ENCODE measurements at places on chromosomes 7 and 10.

DNA sequence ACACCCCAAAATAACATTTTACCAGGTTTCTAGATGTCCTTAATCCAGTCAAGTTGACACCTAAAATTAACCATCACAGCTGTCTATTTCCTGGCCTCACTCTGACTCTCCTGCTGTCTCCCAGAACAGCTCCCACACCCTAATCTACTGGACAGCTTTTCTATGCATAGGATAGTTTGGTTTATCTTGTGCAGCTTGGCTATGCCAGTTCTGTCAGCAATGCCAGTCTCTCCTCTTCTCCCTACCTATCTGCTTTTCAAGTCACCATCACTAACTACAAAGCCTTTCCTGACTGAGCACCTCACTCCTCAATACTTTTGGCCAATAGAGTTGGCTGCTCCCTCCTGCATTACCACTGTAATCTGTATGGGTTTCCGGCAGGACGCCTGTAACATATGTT is 5.0 kb downstream of the NCOA4 start:
- no peaks in the 10 kb centered on the region for H3K36me3 ChIP-seq
- no peak overlapping the region for H3K4me3 ChIP-seq
- H3K27ac ChIP-seq = no peak overlapping the region
- H3K27me3 ChIP-seq = no peaks in the 10 kb centered on the region
- DNase-seq = no peak

DNA sequence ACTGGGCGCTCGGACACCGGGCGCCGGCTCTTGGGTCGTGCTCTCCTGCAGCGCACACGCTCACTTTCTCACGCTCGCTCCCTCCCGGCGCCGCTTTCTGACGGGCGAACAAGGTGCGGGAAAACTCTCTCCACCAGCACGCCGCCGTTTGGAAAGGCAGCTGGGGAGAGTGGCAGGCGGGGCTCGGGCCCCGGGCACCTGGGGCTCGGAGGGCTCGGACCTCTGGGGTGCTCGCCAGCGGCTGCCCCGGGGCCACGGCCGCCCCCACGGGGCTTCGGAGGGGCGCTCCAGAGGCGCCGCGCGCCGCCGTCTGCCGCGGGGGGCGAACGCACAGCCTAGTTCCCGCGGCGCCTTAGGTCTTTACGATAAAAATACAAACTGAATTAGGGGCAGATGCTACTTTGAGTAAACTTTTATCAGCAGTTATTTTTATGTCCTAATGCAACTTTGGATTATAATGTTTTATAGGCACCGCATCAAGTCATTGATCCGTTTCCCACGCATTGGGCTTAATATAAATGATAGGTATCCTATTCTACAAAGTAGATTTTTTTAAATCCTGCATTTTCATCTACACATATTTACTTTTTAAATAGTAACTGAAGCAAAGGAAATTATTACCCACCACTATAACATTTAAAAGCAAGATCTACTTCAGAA is 535 bp upstream of the EPC1 start:
- peak overlapping the region; percentile 99 for H3K27ac ChIP-seq
- peaks cover 13% of the 10 kb centered on the region for H3K4me1 ChIP-seq
- H3K27me3 ChIP-seq = no peaks in the 10 kb centered on the region
- H3K4me3 ChIP-seq = peak overlapping the region; percentile 78

- H3K4me1 ChIP-seq = no peaks in the 10 kb centered on the region
- H3K27ac ChIP-seq = no peak overlapping the region
- H3K27me3 ChIP-seq = no peaks in the 10 kb centered on the region
- no peaks in the 10 kb centered on the region for H3K36me3 ChIP-seq
- DNase-seq = no peak
- H3K4me3 ChIP-seq = no peak overlapping the region
These were observed 489.2 kb upstream of the KCND2 start for GRCh38 chr7:119783799-119784198.

GRCh38 chr7:126723966-126724544 is 528.7 kb downstream of the GRM8 start:
- no peak overlapping the region for H3K4me3 ChIP-seq
- no peaks in the 10 kb centered on the region for H3K27me3 ChIP-seq
- no peaks in the 10 kb centered on the region for H3K4me1 ChIP-seq
- no peaks in the 10 kb centered on the region for H3K36me3 ChIP-seq

- DNase-seq = no peak
- no peaks in the 10 kb centered on the region for H3K4me1 ChIP-seq
- no peaks in the 10 kb centered on the region for H3K27me3 ChIP-seq
- no peak overlapping the region for H3K27ac ChIP-seq
- no peak overlapping the region for H3K4me3 ChIP-seq
These were observed 190.2 kb upstream of the HABP2 start for GRCh38 chr10:113362645-113363091.

DNA sequence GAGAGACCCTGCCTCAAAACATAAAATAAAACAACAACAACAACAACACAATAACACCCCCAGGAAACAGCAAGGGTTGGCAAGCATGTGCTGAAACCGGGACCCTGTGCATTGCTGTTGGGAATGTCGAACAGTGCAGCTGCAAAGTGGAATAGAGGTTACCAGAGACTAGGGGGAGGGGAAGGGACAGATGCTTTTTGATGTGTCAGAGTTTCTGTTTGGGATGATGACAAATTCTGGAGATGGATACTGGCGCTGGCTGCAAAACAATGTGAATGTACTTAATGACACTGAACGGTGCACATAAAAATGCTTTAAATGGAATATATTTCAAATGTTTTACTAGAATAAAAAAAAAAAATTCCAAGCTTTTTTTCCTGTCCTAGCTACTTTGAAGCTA is 241.8 kb downstream of the TEX36 start:
- H3K36me3 ChIP-seq = no peaks in the 10 kb centered on the region
- no peak overlapping the region for H3K4me3 ChIP-seq
- no peak overlapping the region for H3K27ac ChIP-seq
- peaks cover 6% of the 10 kb centered on the region for H3K27me3 ChIP-seq
- H3K4me1 ChIP-seq = no peaks in the 10 kb centered on the region
- no peak for DNase-seq

DNA sequence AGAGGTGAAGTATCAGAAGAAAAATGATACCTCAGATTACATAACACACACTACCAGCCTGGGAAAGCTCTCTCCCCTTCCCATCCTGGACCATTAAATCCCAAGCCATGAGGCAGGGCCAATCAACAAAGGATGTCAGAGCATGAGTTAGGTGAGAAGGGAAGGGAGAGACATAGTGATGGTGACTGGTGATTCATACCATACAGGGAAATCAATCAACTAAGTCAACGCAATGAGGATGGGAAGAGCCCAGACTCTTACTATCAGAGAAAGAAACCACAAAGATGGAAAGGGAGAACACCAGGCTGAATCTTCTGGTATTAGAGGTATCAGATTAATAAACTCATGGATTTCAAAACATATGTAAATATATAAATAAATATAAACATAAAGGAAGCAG is 185.4 kb downstream of the KMT2E start:
- H3K27me3 ChIP-seq = no peaks in the 10 kb centered on the region
- no peaks in the 10 kb centered on the region for H3K4me1 ChIP-seq
- peaks cover 3% of the 10 kb centered on the region for H3K36me3 ChIP-seq
- no peak for DNase-seq

DNA sequence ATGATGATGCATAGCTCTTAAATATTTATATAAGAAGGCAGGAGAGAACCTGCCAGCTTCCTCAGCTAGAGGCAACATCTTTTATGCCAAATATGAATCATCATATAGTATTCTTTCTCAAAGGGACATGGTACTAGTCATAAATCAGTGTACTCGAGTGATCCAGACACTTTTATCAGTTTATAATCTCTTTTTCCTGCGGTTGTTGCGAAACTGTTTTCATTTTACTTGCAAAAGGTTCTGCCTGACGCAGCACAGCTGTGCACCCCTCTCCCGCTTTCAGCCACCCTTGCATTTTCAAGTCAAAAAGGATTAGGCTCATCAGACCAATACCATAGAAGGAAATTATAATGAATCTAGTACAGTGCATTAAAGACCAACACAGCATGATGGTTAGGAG is 332.3 kb upstream of the PRKCQ start:
- no peak for DNase-seq
- no peak overlapping the region for H3K27ac ChIP-seq
- H3K36me3 ChIP-seq = no peaks in the 10 kb centered on the region
- no peaks in the 10 kb centered on the region for H3K4me1 ChIP-seq
- no peak overlapping the region for H3K4me3 ChIP-seq

GRCh38 chr7:1850111-1850975 is 180.3 kb downstream of the ELFN1 start:
- no peaks in the 10 kb centered on the region for H3K36me3 ChIP-seq
- no peak overlapping the region for H3K4me3 ChIP-seq
- no peaks in the 10 kb centered on the region for H3K27me3 ChIP-seq
- no peak for DNase-seq

- H3K4me3 ChIP-seq = no peak overlapping the region
- H3K27ac ChIP-seq = no peak overlapping the region
- no peaks in the 10 kb centered on the region for H3K36me3 ChIP-seq
- no peak for DNase-seq
- peaks cover 14% of the 10 kb centered on the region for H3K4me1 ChIP-seq
- H3K27me3 ChIP-seq = no peaks in the 10 kb centered on the region
These were observed 8.9 kb downstream of the LCOR start for GRCh38 chr10:96840841-96841518.

DNA sequence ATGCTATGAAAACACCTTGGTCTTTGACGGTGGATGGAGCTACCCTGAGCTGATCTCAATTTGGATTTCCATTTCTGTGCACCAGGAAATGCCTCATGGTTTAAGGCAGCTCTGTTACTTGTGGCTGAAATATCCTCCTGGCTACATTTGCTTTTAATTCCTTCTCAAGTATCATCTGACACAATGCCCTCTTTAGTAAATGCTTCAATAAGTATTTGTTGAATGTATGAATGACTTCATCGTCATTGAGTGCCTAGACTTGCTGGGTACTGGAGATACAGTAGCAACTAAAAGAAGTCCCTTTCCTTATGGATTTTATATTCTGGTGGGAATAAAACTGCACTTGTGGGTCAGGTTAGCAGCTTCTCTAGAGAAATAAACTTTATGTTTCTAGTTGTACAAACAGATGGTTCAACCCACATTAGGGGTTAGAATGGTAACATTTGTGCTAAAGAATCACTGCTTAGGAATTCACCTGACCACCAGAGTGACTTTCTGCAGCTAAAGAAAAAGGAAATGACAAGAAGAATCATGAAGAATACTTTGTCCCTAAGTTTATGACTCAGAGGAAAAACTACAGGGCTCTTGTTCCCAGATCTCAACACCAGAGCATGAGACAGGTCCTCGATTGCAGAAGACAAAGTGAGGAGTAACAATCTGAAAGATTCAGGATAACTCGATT is 21.8 kb upstream of the SMNDC1 start:
- no peak for DNase-seq
- H3K4me1 ChIP-seq = no peaks in the 10 kb centered on the region
- H3K27me3 ChIP-seq = no peaks in the 10 kb centered on the region
- no peaks in the 10 kb centered on the region for H3K36me3 ChIP-seq
- no peak overlapping the region for H3K27ac ChIP-seq

DNA sequence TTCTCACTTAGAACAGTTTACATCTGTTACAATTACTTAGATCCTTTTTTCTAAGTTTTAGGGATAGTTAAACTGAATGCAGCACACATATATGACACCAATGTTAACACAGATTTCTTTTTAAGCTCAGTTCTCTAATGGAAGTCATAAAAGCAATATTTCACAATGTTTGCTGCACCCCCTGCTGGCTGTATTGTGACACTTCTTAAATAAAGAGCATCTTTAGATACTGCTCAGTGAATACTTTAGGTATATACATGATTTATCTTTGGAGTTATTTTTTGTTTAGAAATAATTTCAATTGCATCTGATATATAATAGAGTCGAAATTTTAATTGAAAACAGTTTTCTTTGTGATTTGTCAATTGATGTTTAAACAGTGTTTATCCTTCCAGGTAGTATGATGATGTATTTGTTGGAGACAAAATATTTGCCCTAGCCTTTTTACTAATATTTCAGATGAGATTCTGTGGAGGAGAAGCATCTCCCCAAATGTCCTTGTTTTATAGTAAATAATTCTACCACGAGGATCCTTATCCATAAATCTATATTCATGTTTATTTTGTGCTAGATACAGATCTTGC is 174.4 kb downstream of the ST7 start:
- H3K27me3 ChIP-seq = no peaks in the 10 kb centered on the region
- no peak overlapping the region for H3K27ac ChIP-seq
- DNase-seq = peak; percentile 51

- H3K4me3 ChIP-seq = no peak overlapping the region
- no peaks in the 10 kb centered on the region for H3K36me3 ChIP-seq
- no peak for DNase-seq
- H3K4me1 ChIP-seq = no peaks in the 10 kb centered on the region
These were observed 22.5 kb downstream of the CAV1 start for GRCh38 chr7:116547347-116547746.

- H3K36me3 ChIP-seq = no peaks in the 10 kb centered on the region
- H3K27me3 ChIP-seq = no peaks in the 10 kb centered on the region
- H3K27ac ChIP-seq = no peak overlapping the region
These were observed 30.1 kb upstream of the PTPRN2 start for GRCh38 chr7:158617737-158618128.

DNA sequence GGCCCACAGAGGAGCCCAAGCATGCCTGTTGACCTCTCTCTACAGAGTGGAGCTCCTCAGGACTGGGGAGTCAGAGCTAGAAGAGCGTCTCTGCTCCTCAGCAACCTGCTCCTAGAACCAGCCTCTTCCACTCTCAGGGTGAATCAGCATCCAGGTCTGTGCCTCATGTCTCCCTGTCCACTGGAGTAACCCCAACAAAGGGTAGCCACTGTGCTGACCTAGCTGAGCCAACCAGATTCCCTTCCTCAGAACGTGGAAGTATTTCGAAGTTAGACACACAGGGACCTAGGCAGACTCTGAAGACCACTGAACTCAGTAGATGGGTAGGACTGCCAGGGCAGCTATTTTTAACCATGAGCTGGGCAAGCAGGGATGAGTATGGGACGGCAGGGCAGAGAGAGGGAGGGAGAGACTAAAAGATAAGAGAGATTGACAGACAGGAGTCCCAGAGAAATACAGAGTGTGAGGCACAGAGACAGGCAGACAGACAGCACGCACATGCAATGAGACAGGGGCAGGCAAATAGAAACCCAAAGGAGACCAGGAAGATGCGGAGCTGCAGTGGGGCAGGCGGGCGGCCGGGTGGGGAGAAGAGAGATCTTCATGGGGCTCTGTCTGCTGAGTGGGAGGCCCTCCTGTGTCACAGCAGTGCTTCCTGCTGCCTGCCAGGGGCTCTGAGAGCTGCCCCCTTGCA is 56.7 kb downstream of the OSBPL3 start:
- H3K4me1 ChIP-seq = no peaks in the 10 kb centered on the region
- no peak overlapping the region for H3K4me3 ChIP-seq
- H3K27ac ChIP-seq = no peak overlapping the region
- no peaks in the 10 kb centered on the region for H3K36me3 ChIP-seq

GRCh38 chr7:76333511-76334101 is 25.2 kb downstream of the YWHAG start:
- H3K4me1 ChIP-seq = peaks cover 7% of the 10 kb centered on the region
- peaks cover 13% of the 10 kb centered on the region for H3K36me3 ChIP-seq
- no peak for DNase-seq
- no peaks in the 10 kb centered on the region for H3K27me3 ChIP-seq

- peak; percentile 54 for DNase-seq
- H3K27me3 ChIP-seq = no peaks in the 10 kb centered on the region
- peaks cover 11% of the 10 kb centered on the region for H3K36me3 ChIP-seq
- H3K27ac ChIP-seq = peak within 1 kb of the TSS; percentile 71
- H3K4me1 ChIP-seq = peaks cover 29% of the 10 kb centered on the region
These were observed at the start of gene SEC31B for GRCh38 chr10:100519311-100520051. Gene SEC31B (minus strand): TSS chr10:100519861. CDS start chr10:100516952, 2,909 bp downstream.

GRCh38 chr7:99326408-99326782 is 697 bp downstream of the ARPC1A start:
- peaks cover 25% of the 10 kb centered on the region for H3K4me1 ChIP-seq
- H3K36me3 ChIP-seq = no peaks in the 10 kb centered on the region
- H3K27ac ChIP-seq = peak overlapping the region; percentile 75
- DNase-seq = no peak

GRCh38 chr10:122498521-122498920 is 37.2 kb downstream of the HTRA1 start:
- H3K4me3 ChIP-seq = no peak overlapping the region
- DNase-seq = no peak
- H3K36me3 ChIP-seq = peaks cover 2% of the 10 kb centered on the region
- no peak overlapping the region for H3K27ac ChIP-seq
- H3K27me3 ChIP-seq = no peaks in the 10 kb centered on the region
- peaks cover 6% of the 10 kb centered on the region for H3K4me1 ChIP-seq

All from liver (tissue), 10 donors.